Mesenteric fat pad (tissue), 1 donor: ENCODE measurements at places on chromosomes 5 and 9. TPM values are rescaled to one million over a fixed set of nuclear protein-coding genes. Genes with fewer than 3 reads are reported as not detected.

Gene GRM6
- not detected for total RNA-seq

- no peak for DNase-seq
Measured at GRCh38 chr5:124274949-124275348, 471.5 kb downstream of the ZNF608 start.

DNA sequence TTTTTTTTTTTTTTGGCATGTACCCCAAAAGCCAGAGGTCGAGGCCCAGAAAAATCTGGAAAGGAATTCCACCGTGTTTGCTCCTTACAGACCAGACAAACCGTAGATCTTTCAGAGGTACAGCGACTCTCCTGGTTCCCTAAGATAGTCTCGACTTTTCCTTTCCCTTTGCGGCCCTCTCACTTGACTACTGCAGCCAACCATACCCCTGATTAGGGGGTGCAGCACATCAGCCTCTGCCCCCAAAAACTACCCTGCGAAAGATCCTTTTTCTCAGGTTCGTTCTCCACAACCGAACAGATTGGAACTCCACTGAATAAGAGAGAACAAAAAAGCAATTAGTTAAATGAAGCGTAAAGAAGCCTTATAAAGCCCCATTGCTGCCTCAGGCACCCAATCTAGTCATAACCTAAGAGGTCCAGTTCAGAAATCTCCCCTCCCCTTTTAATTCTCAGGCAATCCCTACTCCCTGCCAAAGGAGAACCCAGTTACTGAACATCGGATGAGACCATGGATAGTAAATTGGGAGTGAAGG lies 379 bp upstream of the TICAM2 start:
- no peak for DNase-seq

DNA sequence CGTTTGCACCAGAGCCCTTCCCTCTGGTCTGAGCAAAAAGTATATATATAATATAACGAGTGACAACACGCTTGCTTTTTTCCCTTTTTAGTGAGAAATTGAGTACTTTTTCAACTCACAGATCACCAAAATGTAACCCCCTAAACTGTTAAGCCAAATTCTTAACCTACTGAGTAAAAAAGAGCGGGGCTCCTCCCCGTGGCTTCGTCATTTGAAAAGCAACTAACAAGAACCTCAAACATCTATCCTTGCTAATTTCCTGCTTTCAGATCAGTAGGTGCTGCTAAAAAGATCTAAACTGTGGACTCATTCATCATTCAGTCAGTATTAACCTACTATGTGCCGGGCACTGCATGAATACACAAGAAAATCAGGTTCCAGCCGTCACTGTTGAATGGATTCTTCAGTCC lies 1.0 kb upstream of the PTBP3 start:
- DNase-seq = no peak

DNA sequence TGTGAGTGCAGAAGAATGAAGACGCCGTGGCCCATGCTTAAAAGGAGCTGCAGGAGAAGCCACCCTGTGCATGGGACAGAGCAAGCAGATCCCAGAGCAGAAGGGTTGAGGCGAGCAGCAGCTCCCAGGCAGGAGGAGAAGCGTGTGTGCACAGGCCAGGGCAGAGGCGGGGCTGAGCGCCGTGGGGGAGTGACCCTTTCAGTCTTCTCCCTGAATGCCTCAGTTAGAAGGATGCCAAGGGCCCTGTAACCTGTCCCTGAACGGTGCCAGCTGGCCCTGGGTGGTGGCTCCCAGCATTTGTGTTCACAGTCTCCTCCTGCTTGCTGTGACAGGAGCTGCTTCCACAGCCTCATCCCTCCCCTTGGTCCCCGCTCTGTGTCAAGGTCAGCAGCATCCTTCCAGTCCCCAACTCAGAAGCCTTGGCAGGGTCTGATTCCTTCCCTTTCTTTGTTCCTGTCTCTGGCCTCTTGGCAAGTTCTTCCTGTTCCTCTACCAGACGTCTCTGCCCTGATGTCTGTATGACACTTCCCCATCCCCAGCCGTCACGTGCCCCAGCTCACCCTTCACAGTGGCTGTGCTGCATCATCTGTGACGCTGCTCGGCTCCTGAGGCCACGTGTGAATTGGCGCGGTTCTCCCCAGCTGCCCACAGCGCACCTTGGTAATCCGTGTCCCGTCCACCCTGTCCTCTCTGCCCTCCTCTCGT lies 5.2 kb downstream of the EXOC3 start:
- peak; percentile 89 for DNase-seq

Gene FLT4
- 26.8 TPM for total RNA-seq

GRCh38 chr9:4581035-4581760 lies 80.9 kb upstream of the PLPP6 start:
- no peak for DNase-seq

DNA sequence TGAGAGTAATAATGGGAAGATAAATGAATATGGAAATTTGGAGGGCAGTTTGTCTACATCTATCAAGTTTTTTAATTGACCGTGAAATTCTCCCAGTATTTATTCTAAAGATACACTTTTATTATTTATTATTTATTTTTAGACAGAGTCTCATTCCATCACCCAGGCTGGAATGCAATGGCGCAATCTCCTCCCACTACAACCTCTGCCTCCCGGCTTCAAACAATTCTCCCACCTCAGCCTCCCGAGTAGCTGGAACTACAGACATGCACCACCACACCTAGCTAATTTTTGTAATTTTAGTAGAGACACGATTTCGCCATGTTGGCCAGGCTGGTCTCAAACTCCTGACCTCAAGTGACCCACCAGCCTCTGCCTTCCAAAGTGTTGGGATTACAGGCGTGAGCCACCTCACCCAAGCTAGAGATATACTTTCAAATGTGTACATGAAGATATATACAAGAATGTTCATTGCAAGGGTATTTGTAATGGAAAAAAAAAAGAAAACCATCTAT lies 97.7 kb upstream of the SLC12A2 start:
- DNase-seq = no peak

- no peak for DNase-seq
Measured at GRCh38 chr5:145237843-145238242, 597.3 kb downstream of the PRELID2 start.

Gene NOXA1
- total RNA-seq = 3.2 TPM

DNA sequence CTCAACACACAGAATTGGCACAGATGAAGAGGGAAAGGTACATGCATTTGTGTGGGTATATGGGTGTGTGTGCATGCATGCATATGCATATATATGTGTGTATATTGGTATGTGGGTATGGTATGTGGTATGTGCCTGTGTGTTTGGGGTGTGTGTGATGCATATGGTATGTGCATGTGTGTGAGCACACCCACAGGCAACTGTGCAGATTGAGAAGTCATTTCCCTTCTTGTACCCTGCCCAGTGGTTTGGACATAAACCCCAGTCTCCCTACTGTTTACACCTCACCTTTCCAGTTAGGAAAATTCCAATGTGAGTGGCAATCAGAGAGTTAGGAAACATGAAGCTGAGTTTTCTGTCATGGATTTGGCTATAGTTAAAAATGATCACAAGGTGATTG lies 178.0 kb downstream of the NXNL2 start:
- no peak for DNase-seq

Gene TCF7
- total RNA-seq = 3.9 TPM

Gene TMOD1
- total RNA-seq = 5.8 TPM

- DNase-seq = no peak
Measured at GRCh38 chr5:59835800-59836199, 57.7 kb downstream of the PDE4D start.

DNA sequence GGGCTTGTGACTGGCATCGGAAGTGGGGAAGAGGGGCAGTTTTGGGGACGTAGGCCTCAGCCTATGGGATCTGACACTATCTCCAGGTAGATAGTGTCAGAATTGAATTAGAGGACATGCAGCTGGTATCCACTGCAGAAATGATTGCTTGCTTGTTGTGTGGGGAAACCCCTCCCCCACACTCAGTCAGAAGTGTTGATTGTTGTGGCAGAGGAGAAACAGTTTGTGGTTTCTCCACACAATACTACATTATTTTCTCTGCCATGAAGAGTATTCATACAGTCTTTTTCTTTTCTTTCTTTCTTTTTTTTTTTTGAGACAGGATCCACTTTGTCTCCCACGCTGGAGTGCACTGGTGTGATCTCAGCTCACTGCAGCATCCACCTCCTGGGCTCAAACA lies 113.9 kb downstream of the ARRDC3 start:
- DNase-seq = no peak

GRCh38 chr9:16268067-16268881 lies 602.2 kb downstream of the BNC2 start:
- DNase-seq = no peak

- peak; percentile 98 for DNase-seq
Measured at GRCh38 chr9:121545875-121546423, 46.3 kb upstream of the GGTA1 start.

DNA sequence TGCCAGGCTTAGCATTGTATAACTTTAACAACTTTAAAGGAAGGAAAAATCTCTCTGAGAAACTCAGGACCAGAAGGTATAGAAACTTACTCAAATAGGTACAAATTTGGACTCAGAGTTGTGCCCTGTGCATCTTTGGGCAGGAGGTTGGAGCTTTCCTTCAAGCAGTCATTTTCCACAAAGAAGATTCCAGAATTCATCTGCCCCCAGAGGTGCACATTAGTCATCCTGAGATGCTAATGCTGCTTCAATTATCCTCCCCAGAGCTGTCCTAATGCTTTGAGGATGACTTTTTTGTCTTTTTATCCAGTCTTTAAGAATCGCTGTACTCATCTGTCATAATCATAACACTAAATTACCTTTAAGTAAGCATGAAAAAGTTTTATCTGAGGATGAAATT lies 243.0 kb upstream of the WWC1 start:
- DNase-seq = no peak

GRCh38 chr5:122101636-122102285 lies 23.7 kb upstream of the LOX start:
- no peak for DNase-seq

Gene WWC1
- 4.2 TPM for total RNA-seq

- DNase-seq = peak; percentile 57
Measured at GRCh38 chr5:140165101-140165922, 9.7 kb upstream of the CYSTM1 start.

Gene KCNV2
- not detected for total RNA-seq

Gene HSPB3
- not detected for total RNA-seq

Gene FOXD1
- 0.32 TPM for total RNA-seq

DNA sequence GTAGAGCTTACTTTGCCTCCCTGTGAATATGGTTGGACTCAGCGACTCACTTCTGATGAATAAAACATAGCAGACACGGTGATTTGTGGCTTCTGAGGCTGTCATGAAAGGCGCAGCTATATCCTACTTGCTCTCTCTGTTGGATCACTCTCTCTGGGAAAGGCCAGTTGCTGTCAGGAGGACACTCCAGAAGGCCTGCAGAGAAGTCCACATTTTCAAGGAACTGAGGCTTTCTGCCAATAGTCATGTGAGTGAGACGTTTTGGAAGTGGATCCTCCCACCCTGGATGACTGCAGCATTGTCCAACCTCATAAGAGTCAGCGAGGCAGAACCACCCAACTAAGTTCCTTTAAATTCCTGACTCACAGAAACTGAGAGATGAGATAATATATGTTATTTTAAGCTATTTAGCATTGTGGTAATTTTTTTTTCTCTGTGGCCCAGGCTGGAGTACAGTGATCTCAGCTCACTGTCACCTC lies 156.0 kb upstream of the MAST4 start:
- no peak for DNase-seq

- DNase-seq = no peak
Measured at GRCh38 chr5:138527170-138527569, 15.9 kb downstream of the ETF1 start.

GRCh38 chr9:7606591-7606990 lies 193.0 kb downstream of the DMAC1 start:
- DNase-seq = no peak

Gene MAP1B
- 121 TPM for total RNA-seq

Gene BTNL8
- total RNA-seq = 0.96 TPM

Gene PCDHB15
- total RNA-seq = 3.4 TPM

GRCh38 chr5:68215898-68216244 lies 315 bp downstream of the PIK3R1 start:
- DNase-seq = no peak

GRCh38 chr9:137255448-137256114 lies 454 bp downstream of the NELFB start:
- no peak for DNase-seq

GRCh38 chr9:1837453-1838084 lies 177.6 kb upstream of the SMARCA2 start:
- no peak for DNase-seq

- no peak for DNase-seq
Measured at GRCh38 chr5:150473673-150474358, 24.3 kb upstream of the RPS14 start.

- no peak for DNase-seq
Measured at GRCh38 chr9:83722726-83723495, 15.2 kb upstream of the UBQLN1 start.

- DNase-seq = no peak
Measured at GRCh38 chr5:7925961-7926695, 57.2 kb downstream of the MTRR start.

DNA sequence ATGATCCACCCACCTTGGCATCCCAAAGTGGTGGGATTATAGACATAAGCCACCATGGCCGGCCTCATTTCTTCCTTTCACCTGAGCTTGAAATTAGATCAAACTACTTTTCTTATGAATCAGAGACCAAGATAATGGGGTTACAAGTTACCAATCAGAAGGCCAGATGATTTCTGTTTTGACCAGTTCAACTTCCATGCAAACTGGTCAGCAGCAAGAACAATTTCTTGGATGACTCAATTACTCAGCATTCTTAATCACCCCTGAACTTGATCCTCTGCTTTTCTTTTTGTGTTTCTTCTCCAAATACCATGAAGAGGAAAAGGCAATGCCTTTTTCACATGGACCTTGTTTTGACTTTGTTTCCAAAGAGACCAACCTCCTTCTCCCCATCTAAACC lies 10.0 kb upstream of the PLIN2 start:
- no peak for DNase-seq

GRCh38 chr5:140221697-140222223 lies 46.8 kb downstream of the CYSTM1 start:
- DNase-seq = no peak

Gene MYO10
- total RNA-seq = 21.2 TPM

Gene TRIM41
- 22.1 TPM for total RNA-seq
